Left lobe of liver (tissue), 2 donors: ENCODE measurements at places on chromosomes 3 and 15. TPM values are rescaled to one million over a fixed set of nuclear protein-coding genes. Genes with fewer than 3 reads are reported as not detected.

The FBXO45 gene
- total RNA-seq: 3.5 TPM

The RARRES1 gene
- total RNA-seq: 1.3 TPM

The BTLA gene
- 0.25 TPM for total RNA-seq

The ITGA11 gene
- 0.88 TPM for total RNA-seq

The RASSF1 gene
- 6.4 TPM for total RNA-seq

The PLA1A gene
- total RNA-seq: 13.5 TPM

The ATP2C1 gene
- 21.4 TPM for total RNA-seq

The SEC61A1 gene
- total RNA-seq: 152 TPM

The CTDSPL gene
- 22.1 TPM for total RNA-seq

The CCDC54 gene
- total RNA-seq: not detected

The CCDC39 gene
- total RNA-seq: not detected

The LRRC31 gene
- total RNA-seq: 1.7 TPM

The FYCO1 gene
- total RNA-seq: 16.2 TPM

The ZBED2 gene
- total RNA-seq: 0.20 TPM

The PLAAT1 gene
- not detected for total RNA-seq

The RAB43 gene
- total RNA-seq: 38.1 TPM
